ENCODE measurements at places on chromosomes 7 and 10.

DNA sequence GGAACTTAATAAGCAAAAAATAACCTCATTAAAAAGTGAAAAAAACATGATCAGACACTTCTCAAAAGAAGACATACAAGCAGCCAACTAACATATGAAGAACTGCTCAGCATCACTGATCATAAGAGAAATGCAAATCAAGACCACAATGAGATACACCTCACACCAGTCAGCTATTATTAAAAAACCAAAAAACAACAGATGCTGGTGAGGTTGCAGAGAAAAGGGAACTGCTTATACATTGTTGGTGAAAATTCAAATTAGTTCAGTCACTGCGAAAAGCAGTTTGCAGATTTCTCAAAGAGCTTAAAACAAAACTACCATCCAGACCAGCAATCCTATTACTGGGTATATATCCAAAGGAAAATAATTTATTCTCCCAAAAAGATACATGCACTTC is 513.3 kb downstream of the MDFIC start:
- DNase-seq: no peak

DNA sequence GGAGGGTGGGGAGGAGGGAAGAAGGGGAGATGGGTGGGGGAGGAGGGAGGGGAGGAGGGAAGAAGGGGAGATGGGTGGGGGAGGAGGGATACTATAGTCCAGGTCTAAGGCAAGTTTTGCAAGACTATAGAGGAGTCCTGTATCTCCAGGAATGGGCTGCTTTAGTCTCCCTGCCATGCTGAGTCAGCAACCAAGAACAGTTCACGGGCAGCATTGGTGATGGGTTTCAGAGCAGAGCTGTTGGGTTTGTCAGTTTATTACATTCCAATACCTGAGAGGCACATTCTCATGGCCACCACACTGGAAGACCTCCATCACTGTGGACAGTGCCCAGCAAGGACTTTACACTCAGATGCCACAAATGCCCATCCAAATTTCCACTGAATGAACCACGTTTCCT is 212.7 kb downstream of the GRM8 start:
- DNase-seq: no peak

- peak; percentile 90 for DNase-seq
Measured at GRCh38 chr10:94403380-94404213, 1.3 kb downstream of the TBC1D12 start.

DNA sequence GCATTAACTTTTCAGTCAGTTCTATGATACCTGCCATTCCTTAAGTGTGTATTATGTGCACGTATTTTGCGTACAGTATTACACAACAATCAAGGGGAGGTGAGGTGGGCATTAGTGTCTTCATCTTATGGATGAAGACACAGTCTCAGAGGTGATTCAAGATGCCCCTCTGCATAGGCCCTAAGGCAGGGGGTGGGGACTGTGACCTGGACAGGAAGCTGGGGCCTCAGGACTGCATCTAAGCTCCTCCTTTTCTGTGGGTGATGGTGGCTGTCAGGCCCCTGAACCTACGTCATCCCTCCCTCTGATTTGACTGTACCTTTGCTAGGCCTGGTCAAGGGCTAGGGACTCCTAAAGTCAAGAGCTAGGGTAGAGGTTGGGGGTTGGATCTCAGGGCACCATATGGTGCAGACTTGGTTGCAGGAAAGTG is 38.9 kb downstream of the HK1 start:
- no peak for DNase-seq

DNA sequence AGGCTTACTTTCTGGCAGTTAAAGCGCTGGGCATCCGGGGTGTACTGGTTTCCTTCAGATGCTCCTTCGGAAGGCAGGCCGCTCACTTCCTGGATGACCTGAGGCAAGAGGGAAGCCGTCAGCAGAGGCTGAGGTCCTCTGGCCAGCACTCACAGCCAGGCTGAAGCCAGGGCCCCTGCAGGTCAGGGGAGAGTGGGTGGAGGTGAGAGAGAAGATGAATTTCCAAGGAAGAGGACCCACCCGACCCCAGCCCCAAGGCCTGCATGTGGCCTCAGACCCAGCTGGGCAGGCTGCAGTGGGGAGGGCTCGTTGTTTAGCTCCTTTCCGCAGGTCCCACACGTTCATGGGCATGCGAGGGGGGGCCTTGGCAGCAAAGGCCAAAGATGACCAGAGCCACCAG is 71.3 kb downstream of the VWA2 start:
- no peak for DNase-seq

DNA sequence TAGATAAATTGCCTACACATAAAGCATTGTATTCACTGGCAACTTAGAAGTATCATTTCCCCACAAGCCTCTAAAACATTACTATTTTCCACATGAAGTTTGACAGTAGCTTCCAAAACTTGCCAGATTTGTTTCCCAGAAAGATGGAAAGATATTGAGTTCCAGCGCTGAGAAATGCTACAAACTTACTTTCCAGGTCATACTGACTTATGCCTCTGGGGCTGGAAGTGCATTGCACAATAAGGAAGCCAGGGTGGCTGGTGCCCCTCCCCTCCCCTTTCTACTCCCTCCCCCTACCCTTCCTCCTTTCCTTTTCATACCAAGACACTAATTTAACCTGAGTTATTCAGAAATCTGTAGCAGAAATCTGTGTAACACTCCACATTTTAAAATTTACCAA is 212.6 kb downstream of the WDR37 start:
- no peak for DNase-seq

- DNase-seq: no peak
Measured at GRCh38 chr10:11993834-11994468, 48.7 kb downstream of the UPF2 start.

DNA sequence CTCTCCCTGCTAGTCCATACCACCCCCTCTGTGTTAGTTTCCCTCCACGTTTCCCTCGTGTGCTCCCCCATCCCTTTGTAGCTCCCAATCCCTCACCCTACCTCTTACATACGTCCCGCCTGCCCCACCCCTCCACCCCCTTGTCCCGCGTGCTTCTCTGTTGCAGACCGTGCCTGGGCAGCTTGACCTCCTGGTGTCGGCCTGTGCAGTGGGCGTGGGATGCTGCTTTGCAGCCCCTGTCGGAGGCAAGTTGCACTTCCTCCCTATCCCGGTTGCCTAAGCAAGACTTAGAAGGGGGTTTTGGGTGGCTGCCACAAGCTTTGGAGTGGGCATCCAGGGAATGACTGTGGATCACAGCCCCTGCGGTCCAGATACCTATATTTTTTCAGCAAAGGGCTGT is 7.7 kb downstream of the CLCN1 start:
- DNase-seq: no peak

GRCh38 chr10:131907679-131908078 is 6.9 kb downstream of the PPP2R2D start:
- no peak for DNase-seq

DNA sequence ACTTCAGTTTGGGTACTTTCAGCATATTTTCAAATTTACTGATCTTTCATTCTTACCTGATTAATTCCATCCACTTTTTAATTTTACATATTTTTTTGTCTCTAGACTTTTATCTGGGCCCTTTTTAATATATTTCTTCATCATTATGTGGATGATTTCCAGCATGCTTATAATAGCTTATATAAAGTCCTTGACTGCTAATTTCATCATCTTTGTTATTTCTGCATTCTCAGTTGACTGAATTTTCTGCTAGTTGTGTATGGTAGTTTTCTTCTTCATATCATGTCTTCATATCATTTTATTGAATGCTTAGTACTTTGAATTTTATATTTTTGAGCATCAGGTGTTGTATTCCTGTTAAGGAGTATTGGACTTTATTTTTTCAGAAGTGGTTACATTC is 39.6 kb downstream of the STAM start:
- no peak for DNase-seq

- no peak for DNase-seq
Measured at GRCh38 chr7:139730746-139731612, 46.8 kb downstream of the HIPK2 start.

GRCh38 chr7:45660201-45660900 is 86.2 kb downstream of the ADCY1 start:
- no peak for DNase-seq

DNA sequence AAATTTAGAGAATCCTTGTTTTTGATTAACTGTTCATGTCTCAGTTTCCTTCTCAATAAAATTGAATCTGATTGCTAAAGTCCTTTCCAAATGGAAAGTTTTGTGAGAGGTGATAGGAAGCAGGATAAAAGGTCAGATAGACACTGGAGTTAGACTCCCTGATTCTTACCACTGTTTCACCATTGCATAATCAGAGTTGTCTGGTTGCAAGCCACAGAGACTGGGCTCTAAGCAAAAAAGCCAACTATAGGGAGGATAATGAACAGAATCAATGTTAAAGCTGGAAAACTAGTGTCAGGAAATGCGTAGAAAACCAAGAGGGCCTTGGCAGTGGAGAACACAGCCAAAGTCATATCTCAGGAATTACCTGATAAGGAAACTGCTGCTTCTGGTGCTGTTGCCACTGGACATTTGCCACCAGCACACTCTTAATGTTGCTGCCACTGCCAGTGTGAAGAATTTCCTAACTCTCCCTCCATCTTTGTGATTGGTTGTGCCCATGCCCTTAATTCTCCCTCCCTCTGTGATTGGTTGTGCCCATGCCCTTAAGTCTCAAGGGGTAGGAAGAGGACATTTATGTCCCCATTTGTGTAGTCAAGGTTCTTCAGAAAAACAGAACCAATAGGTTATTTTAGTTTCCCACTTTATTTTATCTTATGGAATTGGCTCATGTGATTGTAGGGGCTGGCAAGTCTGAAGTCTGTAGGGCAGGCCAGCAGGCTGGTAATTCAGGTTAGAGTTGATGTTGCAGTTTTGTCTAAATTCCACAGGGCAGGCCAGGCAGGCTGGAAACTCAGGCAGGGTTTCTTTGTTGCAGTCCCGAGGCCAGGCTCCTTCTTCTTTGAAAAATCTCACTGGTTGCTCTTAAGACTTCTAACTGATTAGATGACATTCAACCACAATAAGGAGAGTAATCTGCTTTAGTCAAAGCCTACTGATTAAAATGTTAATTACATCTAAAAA is 639.0 kb downstream of the REEP3 start:
- no peak for DNase-seq

DNA sequence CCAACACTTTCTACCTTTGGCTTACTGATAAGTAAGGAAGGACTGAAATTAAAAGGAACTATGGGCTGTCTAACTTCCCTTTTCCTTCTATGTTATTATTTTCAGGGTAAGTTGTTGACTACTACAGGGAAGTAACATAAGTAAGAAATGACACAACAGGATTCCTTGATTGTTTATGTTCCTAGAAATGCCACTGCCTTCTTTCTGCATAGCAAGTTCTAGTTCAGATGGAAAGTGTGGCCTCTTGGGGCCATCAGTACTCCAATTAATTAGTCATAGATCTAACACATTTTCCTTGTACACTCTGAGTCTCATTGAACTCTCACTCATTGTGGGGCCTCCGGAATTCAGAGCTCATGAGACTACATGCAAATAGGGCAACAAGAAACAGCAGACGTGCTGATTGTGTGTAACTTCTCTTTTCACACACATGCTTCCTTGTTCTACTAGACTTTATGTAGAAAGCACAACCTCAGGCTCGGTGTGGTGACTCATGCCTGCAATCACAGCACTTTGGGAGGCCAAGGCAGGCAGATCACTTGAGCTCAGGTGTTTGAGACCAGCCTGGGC is 35.3 kb upstream of the HIBADH start:
- no peak for DNase-seq

DNA sequence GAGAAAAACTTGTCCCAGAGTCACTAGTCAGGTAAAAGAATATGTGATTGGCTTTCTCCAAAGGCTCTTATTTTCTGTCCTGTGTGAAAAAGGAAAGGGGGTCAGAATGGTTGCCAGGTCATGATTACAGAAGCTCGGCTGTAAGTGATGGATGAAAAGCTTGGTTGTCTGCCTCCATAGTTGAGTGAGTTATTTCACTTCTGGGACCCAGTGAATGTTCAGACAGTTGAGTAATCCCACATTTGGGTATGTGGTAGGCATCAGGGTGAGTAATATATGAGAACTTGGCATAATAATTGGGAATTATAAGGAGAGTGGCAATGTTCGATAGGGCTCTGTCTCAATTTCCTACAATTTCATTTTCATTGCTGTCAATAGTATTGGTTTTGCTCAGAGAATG is 72.5 kb downstream of the BBS9 start:
- no peak for DNase-seq

DNA sequence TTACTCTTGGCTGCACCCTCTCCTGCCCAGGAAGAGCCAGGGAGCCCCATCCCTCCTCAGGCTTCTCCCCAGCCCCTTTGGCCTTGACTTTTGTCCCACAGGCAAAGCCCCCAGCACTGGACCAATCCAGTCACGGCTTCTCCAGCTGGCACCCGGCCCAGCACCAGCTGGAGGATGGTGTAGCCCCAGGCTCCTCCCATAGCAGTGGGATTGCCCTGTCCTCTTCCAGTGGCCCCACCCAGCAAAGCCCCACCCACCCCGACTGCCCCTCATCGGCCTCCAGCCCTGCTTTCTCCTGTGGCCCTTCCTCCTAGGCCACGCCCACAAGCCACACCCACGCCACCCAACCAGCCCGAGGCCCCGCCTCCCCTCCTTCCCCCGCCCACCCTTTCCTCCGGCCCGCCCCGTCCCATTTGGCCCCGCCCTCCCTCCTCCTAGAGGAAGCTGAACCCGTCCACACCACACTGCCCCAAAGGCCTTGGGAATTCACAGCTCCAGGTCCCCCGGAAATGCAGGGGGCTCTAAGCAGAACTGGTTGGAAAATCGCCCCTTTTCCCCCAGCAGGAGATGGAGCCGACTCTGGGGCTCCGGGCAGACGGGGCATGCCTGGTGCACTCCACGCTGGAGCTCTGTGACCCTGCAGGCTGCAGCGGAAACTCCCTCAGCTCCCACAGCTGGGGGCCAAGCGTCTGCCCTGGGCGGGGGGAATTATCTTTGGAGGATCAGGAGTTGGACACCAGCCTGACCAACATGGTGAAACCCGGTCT is 25.2 kb downstream of the GET4 start:
- no peak for DNase-seq

- no peak for DNase-seq
Measured at GRCh38 chr7:158809596-158809995, 19.7 kb downstream of the ESYT2 start.

- DNase-seq: no peak
Measured at GRCh38 chr7:21146642-21147423, 281.1 kb upstream of the SP4 start.

DNA sequence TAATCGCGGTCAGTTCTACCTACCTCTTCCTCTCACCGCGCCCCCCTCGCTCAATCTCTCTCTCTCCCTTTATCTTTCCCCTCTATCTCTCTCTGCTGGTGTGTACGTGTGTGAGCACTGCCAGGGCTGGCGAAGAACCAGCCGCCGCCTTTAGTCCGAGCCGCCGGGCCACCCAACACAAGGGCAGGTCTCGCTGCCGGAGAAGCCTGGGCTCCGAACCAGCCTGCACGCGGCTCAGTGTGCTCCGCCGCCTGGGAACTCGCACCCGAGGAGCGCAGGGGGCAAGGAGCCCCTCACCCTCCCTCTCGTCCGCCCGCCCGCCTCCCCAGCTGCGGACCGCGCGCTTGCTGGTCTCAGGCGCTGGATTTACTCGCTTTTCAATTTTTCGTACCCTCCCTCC is 1.7 kb downstream of the NXPH1 start:
- no peak for DNase-seq

Data from right kidney (tissue), 9 donors.